ENCODE measurements at places on chromosomes 7 and 10. TPM values are rescaled to one million over a fixed set of nuclear protein-coding genes. Genes with fewer than 3 reads are reported as not detected.

Gene SAMD9
- 10.3 TPM for total RNA-seq

Gene TMEM140
- 9.3 TPM for total RNA-seq

Gene NEURL1
- 3.2 TPM for total RNA-seq

Gene PHKG1
- 1.1 TPM for total RNA-seq

Gene IGFBP3
- 51.6 TPM for total RNA-seq

Gene CPA2
- 0.22 TPM for total RNA-seq

Gene ALOX5
- total RNA-seq: 10.8 TPM

Gene SUGCT
- total RNA-seq: 8.2 TPM

Gene PPP1R17
- total RNA-seq: 0.11 TPM

Gene CHST3
- 43.7 TPM for total RNA-seq
